Neural progenitor cell (in vitro differentiated cells): ENCODE measurements at places on chromosomes 4 and X.
A peak's percentile ranks its signal among the peaks of the same experiment; 100 is the strongest.

- H3K4me3 ChIP-seq = no peak overlapping the region
- no peak for DNase-seq
- no peak overlapping the region for H3K27ac ChIP-seq
- peaks cover 25% of the 10 kb centered on the region for H3K4me1 ChIP-seq
- no peaks in the 10 kb centered on the region for H3K36me3 ChIP-seq
Observed at GRCh38 chr4:152677117-152677516, 2.7 kb downstream of the TMEM154 start.

- H3K4me3 ChIP-seq = no peak overlapping the region
- no peaks in the 10 kb centered on the region for H3K4me1 ChIP-seq
- no peaks in the 10 kb centered on the region for H3K27me3 ChIP-seq
- no peak overlapping the region for H3K27ac ChIP-seq
- H3K36me3 ChIP-seq = no peaks in the 10 kb centered on the region
- no peak for DNase-seq
Observed at GRCh38 chrX:103806862-103807474, 25.1 kb downstream of the RAB9B start.

GRCh38 chrX:75038925-75039324 is 113.7 kb upstream of the NEXMIF start:
- H3K4me1 ChIP-seq = no peaks in the 10 kb centered on the region
- H3K27me3 ChIP-seq = no peaks in the 10 kb centered on the region
- H3K4me3 ChIP-seq = no peak overlapping the region
- DNase-seq = peak; percentile 2
- no peak overlapping the region for H3K27ac ChIP-seq

DNA sequence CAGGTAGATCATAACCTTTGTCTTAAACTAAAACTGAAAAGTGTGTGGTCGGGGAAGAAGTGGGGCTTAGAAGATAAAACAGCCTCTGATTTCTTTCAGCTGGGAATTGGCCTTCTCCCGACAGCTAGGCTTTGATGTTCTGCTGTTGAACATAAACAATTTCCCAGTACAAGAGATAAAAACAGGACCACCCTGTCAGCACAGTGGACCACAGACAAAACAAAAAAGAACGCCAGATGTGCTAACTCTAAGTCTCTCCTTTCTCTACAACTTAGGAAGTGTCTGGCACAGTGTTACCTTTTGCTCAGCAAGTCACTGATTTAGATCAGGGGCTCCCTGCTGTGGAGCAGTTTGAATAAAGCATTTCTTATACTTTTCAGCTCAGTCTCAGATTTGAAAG is 87.5 kb upstream of the UXT start:
- no peak for DNase-seq
- H3K36me3 ChIP-seq = no peaks in the 10 kb centered on the region
- H3K4me3 ChIP-seq = no peak overlapping the region
- H3K27ac ChIP-seq = no peak overlapping the region
- H3K27me3 ChIP-seq = no peaks in the 10 kb centered on the region
- H3K4me1 ChIP-seq = no peaks in the 10 kb centered on the region

DNA sequence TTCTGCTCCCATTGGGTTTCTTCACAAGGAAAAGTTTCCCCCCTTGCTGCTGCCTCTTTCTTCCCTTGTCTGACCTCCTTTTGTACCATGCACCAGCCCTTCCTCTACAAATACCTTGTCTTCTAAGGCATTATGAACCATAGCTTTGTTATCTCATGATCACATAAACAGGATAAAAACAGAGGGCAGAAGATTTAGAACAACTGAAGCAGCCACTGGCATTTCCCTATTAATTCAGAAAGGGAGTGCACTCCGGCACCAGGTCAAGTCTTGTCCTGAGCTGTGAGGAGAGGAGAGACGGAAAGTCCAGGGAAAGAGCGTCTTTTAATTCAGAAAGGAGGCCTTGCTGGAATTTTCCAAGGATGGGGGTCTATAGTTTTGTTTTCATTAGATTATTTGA is 281.7 kb downstream of the RCHY1 start:
- H3K27ac ChIP-seq = no peak overlapping the region
- H3K4me1 ChIP-seq = no peaks in the 10 kb centered on the region
- no peaks in the 10 kb centered on the region for H3K27me3 ChIP-seq
- no peaks in the 10 kb centered on the region for H3K36me3 ChIP-seq
- no peak for DNase-seq
- H3K4me3 ChIP-seq = no peak overlapping the region

GRCh38 chr4:5472160-5472591 is 236.2 kb downstream of the EVC2 start:
- no peak overlapping the region for H3K27ac ChIP-seq
- H3K4me1 ChIP-seq = no peaks in the 10 kb centered on the region
- no peak for DNase-seq
- no peak overlapping the region for H3K4me3 ChIP-seq

GRCh38 chr4:150579551-150580234 is 2.3 kb upstream of the MAB21L2 start:
- peaks cover 41% of the 10 kb centered on the region for H3K27me3 ChIP-seq
- H3K4me1 ChIP-seq = peaks cover 37% of the 10 kb centered on the region
- DNase-seq = peak; percentile 75
- H3K4me3 ChIP-seq = peak overlapping the region; percentile 75

DNA sequence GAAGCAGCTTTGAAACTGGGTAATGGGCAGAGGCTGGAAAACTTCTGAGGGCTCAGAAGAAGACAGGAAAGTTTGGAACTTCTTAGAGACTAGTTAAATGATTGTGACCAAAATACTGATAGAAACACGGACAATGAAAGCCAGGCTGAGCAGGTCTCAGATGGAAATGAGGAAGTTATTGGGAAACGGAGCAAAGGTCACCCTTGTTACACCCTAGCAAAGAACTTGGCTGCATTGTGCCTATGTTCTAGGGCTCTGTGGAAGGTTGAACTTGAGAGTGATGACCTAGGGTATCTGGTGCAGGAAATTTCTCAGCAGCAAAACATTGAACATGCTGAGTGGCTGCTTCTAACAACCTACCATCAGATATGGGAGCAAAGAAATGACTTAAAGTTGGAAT is 50.8 kb upstream of the FBXW7 start:
- no peak overlapping the region for H3K27ac ChIP-seq
- peaks cover 11% of the 10 kb centered on the region for H3K4me1 ChIP-seq
- no peak for DNase-seq
- H3K4me3 ChIP-seq = no peak overlapping the region

DNA sequence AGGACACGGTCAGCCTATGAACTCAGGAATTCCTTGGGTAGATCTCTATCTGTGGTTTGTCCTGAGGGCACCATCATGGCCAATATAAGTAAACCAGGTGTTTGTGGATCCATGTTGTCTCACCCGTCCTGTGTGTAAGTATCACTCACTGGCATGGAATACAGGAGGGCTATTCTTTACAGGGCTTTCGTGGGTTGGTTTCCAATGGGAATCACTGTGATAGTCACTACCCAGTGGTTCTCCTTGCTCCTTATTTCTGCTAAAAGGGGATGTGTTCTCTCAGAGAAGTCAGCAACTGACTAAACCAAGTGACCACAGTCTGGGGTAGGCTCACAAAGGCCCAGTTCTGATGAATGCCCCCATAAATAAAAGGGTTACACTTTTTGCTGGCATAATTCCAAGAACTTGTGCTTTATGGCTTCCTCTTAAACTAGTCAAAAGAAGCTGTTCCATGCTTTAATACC is 236.7 kb upstream of the JADE1 start:
- DNase-seq = no peak
- H3K27me3 ChIP-seq = no peaks in the 10 kb centered on the region
- no peak overlapping the region for H3K27ac ChIP-seq
- H3K4me3 ChIP-seq = no peak overlapping the region

- no peak overlapping the region for H3K27ac ChIP-seq
- H3K36me3 ChIP-seq = no peaks in the 10 kb centered on the region
- H3K27me3 ChIP-seq = no peaks in the 10 kb centered on the region
- peaks cover 11% of the 10 kb centered on the region for H3K4me1 ChIP-seq
- no peak for DNase-seq
- H3K4me3 ChIP-seq = no peak overlapping the region
Observed at GRCh38 chr4:168541266-168541953, 44.6 kb downstream of the PALLD start.

- H3K27me3 ChIP-seq = no peaks in the 10 kb centered on the region
- DNase-seq = peak; percentile 42
- H3K4me3 ChIP-seq = peak overlapping the region; percentile 96
- H3K27ac ChIP-seq = no peak overlapping the region
- H3K36me3 ChIP-seq = no peaks in the 10 kb centered on the region
Observed at GRCh38 chr4:186728631-186729271, 5.1 kb upstream of the FAT1 start.

DNA sequence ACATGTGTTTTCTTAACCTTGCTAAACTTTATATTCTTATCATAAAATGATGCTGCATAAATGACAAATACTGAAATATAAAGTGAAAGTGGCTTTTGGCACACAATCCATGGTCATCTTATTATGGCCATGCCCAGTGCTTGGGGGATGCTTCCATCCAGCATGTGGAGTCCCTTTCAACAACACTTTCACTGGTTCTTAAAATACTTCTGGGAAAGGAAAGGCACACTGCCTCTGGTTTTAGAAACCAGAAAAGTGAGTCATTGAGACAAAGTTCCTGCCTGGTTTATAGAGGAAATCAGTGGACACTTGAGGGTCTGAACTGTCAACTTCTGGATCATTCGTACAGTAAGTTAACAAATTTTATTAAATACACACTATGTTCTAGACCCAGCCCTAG is 248.0 kb upstream of the ADAMTS3 start:
- no peaks in the 10 kb centered on the region for H3K27me3 ChIP-seq
- H3K4me3 ChIP-seq = no peak overlapping the region
- no peaks in the 10 kb centered on the region for H3K4me1 ChIP-seq
- no peaks in the 10 kb centered on the region for H3K36me3 ChIP-seq

DNA sequence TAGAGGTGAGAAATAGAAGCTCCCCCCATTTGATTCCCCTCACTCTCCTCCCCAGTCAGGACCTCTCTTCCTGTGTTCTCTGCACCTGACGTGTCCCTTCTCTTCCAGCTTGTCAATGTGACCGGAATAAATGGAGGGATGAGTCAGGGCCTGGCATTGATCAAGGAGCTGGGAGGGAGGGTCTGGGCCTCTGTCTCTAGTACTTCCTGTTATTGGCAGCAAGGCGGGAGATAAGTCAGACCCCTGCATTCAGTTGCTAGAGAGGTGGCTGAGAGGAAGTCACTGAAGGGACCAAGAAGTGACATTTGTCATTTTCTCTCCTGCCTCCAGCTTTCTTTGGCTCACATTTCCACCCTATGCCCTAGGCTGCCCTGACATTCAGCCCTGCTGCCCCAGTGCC is 35.1 kb upstream of the ZNF41 start:
- no peaks in the 10 kb centered on the region for H3K4me1 ChIP-seq
- DNase-seq = no peak
- H3K4me3 ChIP-seq = no peak overlapping the region
- H3K36me3 ChIP-seq = no peaks in the 10 kb centered on the region

- H3K27ac ChIP-seq = no peak overlapping the region
- no peak for DNase-seq
Observed at GRCh38 chr4:16450724-16451123, 224.5 kb upstream of the TAPT1 start.

DNA sequence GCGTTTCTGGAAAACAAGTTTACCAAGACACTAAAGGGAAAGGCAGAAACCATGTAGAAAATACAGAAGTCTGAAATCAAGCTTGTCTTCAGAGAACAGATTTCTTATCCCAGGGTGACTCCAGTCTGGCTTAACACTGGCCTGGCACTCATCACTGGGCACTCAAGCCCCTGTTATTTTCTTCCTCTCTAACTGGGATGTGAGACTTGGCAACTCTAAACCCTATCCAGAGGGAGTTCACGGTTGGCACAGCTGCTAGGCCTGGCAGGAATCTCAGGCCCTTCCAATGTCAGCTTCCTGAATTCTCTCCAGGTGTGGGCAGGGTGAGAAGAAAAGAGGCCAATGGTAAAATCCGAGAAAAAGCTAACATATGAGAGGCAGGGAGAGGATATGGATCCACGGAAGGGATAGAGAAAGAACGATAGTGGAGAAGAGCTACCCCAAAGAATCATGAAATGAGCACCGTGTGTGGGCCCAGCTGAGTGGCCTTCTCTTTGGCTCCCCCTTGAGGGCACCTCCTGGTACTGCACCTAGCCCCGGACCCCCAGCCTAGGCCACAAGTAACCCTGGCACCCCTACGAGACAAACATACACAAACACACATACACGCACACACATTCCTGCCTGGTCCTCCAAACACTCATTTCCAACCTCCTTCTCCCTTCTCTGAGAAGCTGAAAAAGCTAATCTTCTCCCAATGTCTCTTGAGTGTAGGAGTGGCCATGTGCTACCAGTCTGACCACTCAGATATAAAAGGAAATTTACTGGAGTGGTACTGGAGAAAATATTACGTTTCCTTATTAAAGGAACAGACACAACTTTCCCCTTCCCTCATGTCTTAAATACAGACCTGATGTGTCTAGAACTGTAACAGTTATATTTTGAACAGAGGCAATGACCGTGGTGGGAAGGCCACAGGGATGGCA is 16.6 kb upstream of the PTCHD1 start:
- H3K27ac ChIP-seq = no peak overlapping the region
- no peaks in the 10 kb centered on the region for H3K36me3 ChIP-seq
- no peaks in the 10 kb centered on the region for H3K4me1 ChIP-seq
- DNase-seq = peak; percentile 61

DNA sequence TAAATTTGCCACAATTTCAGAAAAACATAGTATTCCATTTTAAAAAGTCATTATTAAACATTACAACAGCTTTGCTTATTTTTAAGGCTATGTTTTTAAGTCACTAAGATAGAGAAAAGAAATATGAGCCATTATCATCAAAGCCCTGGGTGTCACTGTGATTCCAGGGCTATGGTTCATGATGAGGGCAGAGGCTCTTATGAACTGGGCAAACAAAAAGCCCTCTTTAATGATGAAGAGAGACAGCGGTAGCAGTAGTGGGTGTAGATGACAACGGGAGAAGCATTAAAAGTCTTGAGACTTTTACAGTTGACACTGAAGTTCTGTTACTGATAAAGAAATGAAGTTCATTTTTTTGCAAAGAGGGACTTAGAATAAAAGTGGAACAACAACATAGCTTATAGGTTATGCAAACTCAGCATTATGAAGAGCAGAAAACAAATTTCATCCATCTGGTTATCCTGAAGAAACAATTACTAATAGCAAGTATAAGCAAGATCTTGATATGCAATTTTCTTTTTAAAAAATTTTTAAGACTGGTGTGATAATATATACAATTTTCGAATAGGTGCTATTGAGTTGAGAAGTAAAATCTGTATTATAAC is 202.7 kb upstream of the ETNPPL start:
- no peak overlapping the region for H3K4me3 ChIP-seq
- no peaks in the 10 kb centered on the region for H3K36me3 ChIP-seq
- H3K4me1 ChIP-seq = no peaks in the 10 kb centered on the region
- no peak overlapping the region for H3K27ac ChIP-seq
- no peaks in the 10 kb centered on the region for H3K27me3 ChIP-seq
- DNase-seq = no peak

DNA sequence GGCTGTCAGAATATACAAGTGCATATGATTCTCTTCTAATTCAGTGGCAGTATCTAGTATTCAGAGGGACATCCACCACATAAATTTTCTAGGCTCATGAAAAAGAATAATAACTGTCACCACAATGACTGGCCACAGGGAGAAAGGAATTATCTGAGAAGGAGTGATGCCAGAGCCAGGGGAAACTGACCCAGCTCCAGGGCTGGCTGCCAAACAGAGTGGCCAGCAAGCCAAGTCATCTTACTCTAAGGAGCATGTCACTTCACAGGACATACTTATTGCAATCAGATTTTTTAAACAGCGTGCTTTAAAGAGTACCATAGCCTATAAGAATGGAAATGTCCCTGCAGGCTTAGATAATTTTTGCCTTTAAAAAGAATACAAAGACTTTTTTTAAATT is 5.8 kb upstream of the SEPTIN11 start:
- peaks cover 4% of the 10 kb centered on the region for H3K36me3 ChIP-seq
- no peak overlapping the region for H3K4me3 ChIP-seq
- no peak for DNase-seq
- H3K27ac ChIP-seq = no peak overlapping the region
- H3K4me1 ChIP-seq = peaks cover 9% of the 10 kb centered on the region

GRCh38 chr4:143721317-143721716 is 20.8 kb upstream of the FREM3 start:
- H3K27me3 ChIP-seq = no peaks in the 10 kb centered on the region
- H3K27ac ChIP-seq = no peak overlapping the region
- no peak for DNase-seq
- no peaks in the 10 kb centered on the region for H3K36me3 ChIP-seq
